ENCODE measurements at places on chromosomes 11 and 22. TPM values are rescaled to one million over a fixed set of nuclear protein-coding genes. Genes with fewer than 3 reads are reported as not detected.

OR51L1 gene
- total RNA-seq, result not detected

GNAZ gene
- total RNA-seq, result 4.5 TPM

NAALAD2 gene
- 29.8 TPM for total RNA-seq

CEND1 gene
- not detected for total RNA-seq

MYEOV gene
- not detected for total RNA-seq

TCN2 gene
- total RNA-seq, result 28.8 TPM

PGM2L1 gene
- total RNA-seq, result 10.0 TPM

CSF2RB gene
- total RNA-seq, result 0.28 TPM

KCNJ4 gene
- 0.50 TPM for total RNA-seq

KCTD17 gene
- total RNA-seq, result 15.2 TPM
